ENCODE measurements at places on chromosomes 2 and 18. TPM values are rescaled to one million over a fixed set of nuclear protein-coding genes. Genes with fewer than 3 reads are reported as not detected.
A peak's percentile ranks its signal among the peaks of the same experiment; 100 is the strongest.

The NGEF gene
- 0.14 TPM for total RNA-seq

The MDH1B gene
- 1.2 TPM for total RNA-seq

The KATNAL2 gene
- total RNA-seq: 2.2 TPM

The SLC8A1 gene
- 20.4 TPM for total RNA-seq

The ZNF521 gene
- total RNA-seq: 9.2 TPM

The SERPINB11 gene
- total RNA-seq: not detected

The GPR17 gene
- under 0.01 TPM for total RNA-seq

The NOL4 gene
- 0.61 TPM for total RNA-seq

The NAT8 gene
- total RNA-seq: not detected

The ESCO1 gene
- 28.5 TPM for total RNA-seq

- peaks cover 3% of the 10 kb centered on the region for H3K36me3 ChIP-seq
- no peak for DNase-seq
- H3K4me3 ChIP-seq: no peak overlapping the region
- H3K4me1 ChIP-seq: no peaks in the 10 kb centered on the region
- H3K27me3 ChIP-seq: no peaks in the 10 kb centered on the region
- no peak overlapping the region for H3K27ac ChIP-seq
Observed at GRCh38 chr2:208360259-208361076, 46.1 kb upstream of the PTH2R start.

GRCh38 chr18:2982452-2983269 is 30.3 kb downstream of the LPIN2 start:
- peak overlapping the region; percentile 12 for H3K4me3 ChIP-seq
- peaks cover 27% of the 10 kb centered on the region for H3K4me1 ChIP-seq
- DNase-seq: no peak
- no peaks in the 10 kb centered on the region for H3K36me3 ChIP-seq
- peak overlapping the region; percentile 92 for H3K27ac ChIP-seq

DNA sequence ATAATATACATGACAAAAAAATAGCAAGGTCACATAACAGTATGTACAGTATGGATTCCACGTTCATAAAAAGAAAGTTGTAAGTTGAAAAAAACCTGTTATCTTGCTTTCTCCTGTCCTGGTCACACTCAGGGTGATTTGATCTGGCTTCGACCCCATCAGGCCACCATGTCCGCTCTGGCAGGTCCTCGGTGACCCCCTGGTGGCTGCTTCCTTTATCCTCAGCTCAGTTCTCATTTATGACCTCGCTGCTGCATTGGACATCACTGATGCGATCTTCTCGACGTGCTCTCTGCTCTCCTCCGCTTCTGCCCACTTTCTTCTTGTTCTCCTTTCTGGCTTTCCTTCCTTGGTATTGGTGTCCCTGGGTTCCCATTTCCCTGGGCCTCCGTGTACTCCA is 29.7 kb downstream of the DGKD start:
- no peak for DNase-seq
- no peaks in the 10 kb centered on the region for H3K36me3 ChIP-seq
- H3K27ac ChIP-seq: no peak overlapping the region
- H3K4me1 ChIP-seq: peaks cover 25% of the 10 kb centered on the region
- H3K4me3 ChIP-seq: no peak overlapping the region

GRCh38 chr2:239135531-239135930 is 265.3 kb downstream of the HDAC4 start:
- H3K4me3 ChIP-seq: no peak overlapping the region
- DNase-seq: no peak
- H3K27me3 ChIP-seq: no peaks in the 10 kb centered on the region
- peaks cover 96% of the 10 kb centered on the region for H3K36me3 ChIP-seq
- no peaks in the 10 kb centered on the region for H3K4me1 ChIP-seq
- no peak overlapping the region for H3K27ac ChIP-seq

- H3K27ac ChIP-seq: peak overlapping the region; percentile 89
- peak overlapping the region; percentile 62 for H3K4me3 ChIP-seq
- no peak for DNase-seq
- H3K4me1 ChIP-seq: peaks cover 89% of the 10 kb centered on the region
- no peaks in the 10 kb centered on the region for H3K27me3 ChIP-seq
Observed at GRCh38 chr2:127080938-127081755, 25.8 kb downstream of the BIN1 start.

GRCh38 chr2:188517549-188518215 is 226.0 kb downstream of the GULP1 start:
- no peaks in the 10 kb centered on the region for H3K4me1 ChIP-seq
- no peaks in the 10 kb centered on the region for H3K27me3 ChIP-seq
- H3K4me3 ChIP-seq: no peak overlapping the region
- H3K27ac ChIP-seq: no peak overlapping the region
- H3K36me3 ChIP-seq: no peaks in the 10 kb centered on the region
- DNase-seq: no peak

GRCh38 chr18:9736286-9736835 is 28.3 kb downstream of the RAB31 start:
- peaks cover 27% of the 10 kb centered on the region for H3K4me1 ChIP-seq
- DNase-seq: no peak
- H3K27ac ChIP-seq: no peak overlapping the region
- no peaks in the 10 kb centered on the region for H3K36me3 ChIP-seq
- no peaks in the 10 kb centered on the region for H3K27me3 ChIP-seq
- H3K4me3 ChIP-seq: no peak overlapping the region

DNA sequence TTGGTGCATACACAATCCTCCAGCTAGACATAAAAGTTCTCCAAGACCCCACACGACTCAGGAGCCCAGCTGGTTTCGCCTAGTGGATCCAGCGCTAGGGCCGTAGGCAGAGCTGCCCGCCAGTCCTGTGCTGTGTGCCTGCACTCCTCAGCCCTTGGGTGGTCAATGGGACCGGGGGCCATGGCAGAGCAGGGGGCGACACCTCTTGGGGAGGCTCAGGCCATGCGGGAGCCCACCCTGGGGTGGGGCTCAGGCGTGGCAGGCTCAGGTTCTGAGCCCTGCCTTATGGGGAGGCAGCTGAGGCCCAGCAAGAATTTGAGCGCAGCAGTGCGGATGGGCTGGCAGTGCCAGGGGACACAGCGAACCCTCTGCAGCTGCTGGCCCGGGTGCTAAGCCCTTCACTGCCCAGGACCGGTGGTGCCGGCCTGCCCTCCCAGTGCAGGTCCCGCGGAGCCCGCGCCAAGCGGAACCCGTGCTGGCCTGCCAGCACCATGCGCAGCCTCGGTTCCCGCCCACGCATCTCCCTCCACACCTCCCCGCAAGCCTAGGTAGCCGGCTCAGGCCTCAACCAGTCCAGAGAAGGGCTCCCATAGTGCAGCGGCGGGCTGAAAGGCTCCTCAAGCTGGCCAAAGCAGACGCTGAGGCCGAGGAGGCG is 1566.6 kb upstream of the SLC39A10 start:
- H3K4me3 ChIP-seq: no peak overlapping the region
- H3K4me1 ChIP-seq: no peaks in the 10 kb centered on the region
- DNase-seq: no peak
- H3K36me3 ChIP-seq: no peaks in the 10 kb centered on the region

GRCh38 chr18:21865043-21865442 is 124.5 kb downstream of the MIB1 start:
- no peaks in the 10 kb centered on the region for H3K4me1 ChIP-seq

- no peaks in the 10 kb centered on the region for H3K36me3 ChIP-seq
- DNase-seq: no peak
- no peak overlapping the region for H3K4me3 ChIP-seq
- no peak overlapping the region for H3K27ac ChIP-seq
Observed at GRCh38 chr2:179751163-179751809, 110.1 kb downstream of the ZNF385B start.

DNA sequence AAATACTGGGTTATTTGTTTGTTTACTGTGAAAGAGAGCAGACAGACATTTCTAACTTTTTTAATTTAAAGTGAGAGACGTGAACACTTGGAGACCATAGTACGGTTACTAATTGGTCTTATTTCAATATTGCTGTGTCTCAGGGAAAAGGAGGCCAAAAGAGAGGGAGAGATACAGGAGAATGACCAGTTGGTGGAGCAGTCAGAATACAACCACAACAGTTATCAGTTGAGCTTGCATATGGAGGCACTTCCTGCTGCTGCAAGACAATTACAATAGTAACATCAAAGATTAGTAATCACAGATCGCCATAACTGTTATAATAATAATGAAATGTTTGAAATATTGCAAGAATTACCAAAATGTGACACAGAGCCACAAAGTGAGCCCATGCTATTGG is 58.2 kb downstream of the TWSG1 start:
- H3K36me3 ChIP-seq: peaks cover 2% of the 10 kb centered on the region
- H3K27ac ChIP-seq: no peak overlapping the region
- no peaks in the 10 kb centered on the region for H3K4me1 ChIP-seq
- no peak overlapping the region for H3K4me3 ChIP-seq

DNA sequence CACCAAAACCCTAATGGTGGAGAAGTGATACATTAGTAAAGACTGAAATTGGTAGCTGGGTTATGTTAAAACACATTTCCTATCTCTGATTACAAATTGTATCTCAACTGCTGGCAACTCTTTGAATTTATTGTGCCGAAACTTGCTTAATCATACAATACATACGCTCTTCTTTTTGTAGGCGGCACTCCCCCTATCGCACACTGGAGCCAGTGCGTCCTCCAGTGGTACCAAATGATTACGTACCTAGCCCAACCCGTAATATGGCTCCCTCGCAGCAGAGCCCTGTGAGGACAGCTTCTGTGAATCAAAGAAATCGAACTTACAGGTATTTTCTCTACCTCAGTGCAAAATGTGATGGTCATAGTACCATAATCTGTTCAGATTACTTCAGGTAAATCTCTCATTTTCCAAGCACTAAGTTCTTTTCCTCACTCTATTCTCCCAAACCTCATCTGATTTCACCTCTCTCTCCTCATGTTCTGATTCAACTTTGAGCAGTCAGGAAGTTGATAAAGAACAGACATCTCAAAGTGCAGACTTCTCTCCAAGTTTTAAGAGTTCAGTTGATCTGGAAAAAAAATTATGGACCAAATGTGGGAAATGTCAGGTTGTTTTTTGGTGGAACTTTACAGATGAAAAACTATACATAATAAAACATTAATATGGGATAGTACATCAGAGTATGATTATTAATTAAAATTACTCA is 66.5 kb downstream of the ABI2 start:
- H3K27me3 ChIP-seq: no peaks in the 10 kb centered on the region
- H3K27ac ChIP-seq: no peak overlapping the region
- no peak overlapping the region for H3K4me3 ChIP-seq
- no peaks in the 10 kb centered on the region for H3K4me1 ChIP-seq

- H3K36me3 ChIP-seq: no peaks in the 10 kb centered on the region
- H3K27me3 ChIP-seq: no peaks in the 10 kb centered on the region
- H3K4me3 ChIP-seq: no peak overlapping the region
- no peak overlapping the region for H3K27ac ChIP-seq
Observed at GRCh38 chr2:28649481-28650265, 102.0 kb upstream of the PPP1CB start.

DNA sequence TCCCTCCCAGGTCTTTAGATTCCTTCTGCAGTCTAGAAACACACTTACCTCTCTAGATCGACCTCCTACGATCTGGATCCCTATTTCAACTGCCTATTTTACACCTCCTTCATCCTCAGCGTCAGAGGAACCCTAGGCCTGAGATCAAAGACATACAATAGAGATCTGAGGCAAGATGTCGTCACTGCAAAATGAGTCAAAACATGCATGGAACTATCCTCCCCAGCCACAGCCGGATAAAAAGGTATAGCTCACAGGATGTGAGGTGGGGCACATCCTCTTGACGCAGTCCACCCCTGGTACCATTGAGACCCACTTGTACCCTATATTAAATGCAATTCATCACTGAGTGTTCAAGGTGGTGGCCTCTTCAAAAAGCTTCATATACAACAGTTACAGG is 63.7 kb upstream of the DNAJC10 start:
- peak; percentile 33 for DNase-seq
- H3K36me3 ChIP-seq: no peaks in the 10 kb centered on the region
- no peaks in the 10 kb centered on the region for H3K27me3 ChIP-seq
- H3K27ac ChIP-seq: no peak overlapping the region

DNA sequence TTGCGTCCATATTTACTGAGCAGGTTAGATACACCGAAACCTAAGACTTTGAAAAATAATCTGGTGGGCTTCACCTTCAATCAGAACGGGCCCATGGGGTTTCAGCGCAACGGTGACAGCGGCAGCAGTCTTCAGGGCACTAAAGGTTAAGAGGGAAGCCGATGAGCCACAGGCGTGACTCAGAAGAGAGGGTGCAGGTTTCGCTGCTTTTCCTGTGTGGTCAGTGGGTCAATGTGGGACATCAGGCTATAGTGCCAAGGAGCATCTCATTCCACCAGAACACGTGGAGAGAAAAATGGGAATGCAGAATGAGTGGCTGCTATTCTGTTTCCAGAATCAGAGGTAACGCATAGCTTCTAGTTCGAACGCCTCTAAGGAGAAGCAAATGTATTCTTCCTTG is 8.9 kb downstream of the PTGR3 start:
- DNase-seq: no peak
- peaks cover 12% of the 10 kb centered on the region for H3K27me3 ChIP-seq
- H3K4me3 ChIP-seq: no peak overlapping the region
- H3K4me1 ChIP-seq: peaks cover 11% of the 10 kb centered on the region

GRCh38 chr18:58565021-58565420 is 63.9 kb downstream of the ALPK2 start:
- no peaks in the 10 kb centered on the region for H3K27me3 ChIP-seq
- H3K4me3 ChIP-seq: no peak overlapping the region
- H3K4me1 ChIP-seq: no peaks in the 10 kb centered on the region
- H3K36me3 ChIP-seq: no peaks in the 10 kb centered on the region

- H3K4me3 ChIP-seq: no peak overlapping the region
- H3K27ac ChIP-seq: no peak overlapping the region
- no peaks in the 10 kb centered on the region for H3K36me3 ChIP-seq
- no peaks in the 10 kb centered on the region for H3K27me3 ChIP-seq
- DNase-seq: no peak
- no peaks in the 10 kb centered on the region for H3K4me1 ChIP-seq
Observed at GRCh38 chr18:34131006-34131405, 93.7 kb downstream of the NOL4 start.

- peak overlapping the region; percentile 72 for H3K4me3 ChIP-seq
- no peaks in the 10 kb centered on the region for H3K4me1 ChIP-seq
- H3K36me3 ChIP-seq: no peaks in the 10 kb centered on the region
- no peak for DNase-seq
- H3K27ac ChIP-seq: peak overlapping the region; percentile 85
Observed at GRCh38 chr2:45610281-45611019, 617 bp downstream of the SRBD1 start.

GRCh38 chr2:172921532-172922236 is 154.0 kb upstream of the MAP3K20 start:
- H3K27me3 ChIP-seq: no peaks in the 10 kb centered on the region
- no peak for DNase-seq
- H3K4me3 ChIP-seq: no peak overlapping the region
- H3K27ac ChIP-seq: no peak overlapping the region
- H3K36me3 ChIP-seq: no peaks in the 10 kb centered on the region

DNA sequence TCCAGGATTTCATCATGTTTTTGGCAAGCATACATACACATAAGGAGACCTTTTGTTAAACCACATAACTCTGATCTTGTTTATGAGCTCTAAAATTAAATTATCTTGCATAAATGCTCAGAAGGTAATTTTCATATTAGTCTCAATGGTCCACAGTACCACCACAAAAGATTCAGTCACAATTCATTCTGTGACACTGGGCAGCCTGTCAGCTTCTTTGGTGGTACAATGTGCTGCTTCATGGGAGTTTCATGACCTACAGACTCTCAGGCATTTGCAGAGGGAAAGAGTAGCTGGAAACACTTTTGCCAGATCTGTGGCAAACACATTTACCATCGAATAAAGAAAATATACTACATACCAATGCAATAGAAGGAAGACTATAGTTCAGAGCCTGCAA is 51.3 kb upstream of the ZNF397 start:
- DNase-seq: no peak
- H3K27me3 ChIP-seq: no peaks in the 10 kb centered on the region

- H3K27ac ChIP-seq: no peak overlapping the region
- H3K27me3 ChIP-seq: no peaks in the 10 kb centered on the region
- no peaks in the 10 kb centered on the region for H3K36me3 ChIP-seq
Observed at GRCh38 chr2:29174937-29175336, 59.7 kb downstream of the CLIP4 start.
